Endothelial cell of umbilical vein (primary cell): ENCODE measurements at places on chromosomes 11 and 22.

DNA sequence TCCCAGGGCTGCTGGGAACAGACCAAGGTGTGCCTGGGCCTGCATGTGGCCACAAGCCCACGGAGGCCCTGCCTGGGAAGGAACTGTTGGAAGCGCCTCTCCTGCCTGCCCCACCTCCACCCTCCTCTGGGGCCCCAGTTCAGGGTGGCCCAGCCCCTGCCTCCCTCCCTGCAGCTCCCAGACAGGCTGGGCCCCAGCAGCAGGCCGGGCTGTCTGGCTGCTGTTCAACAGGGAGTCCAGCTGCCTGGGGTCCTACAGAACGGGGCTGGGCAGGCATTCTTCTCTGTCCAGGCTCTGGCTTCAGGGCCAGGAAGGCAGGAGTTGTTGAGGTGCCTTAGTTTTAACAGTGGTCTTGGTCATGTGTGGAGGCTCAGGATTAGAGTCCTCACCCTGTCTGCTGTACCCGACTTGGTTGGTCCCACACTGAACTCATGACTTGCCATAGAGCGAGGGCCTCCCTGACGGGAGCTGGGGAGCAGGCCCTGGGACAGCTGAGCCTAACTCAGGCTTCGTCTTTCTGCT is 11.8 kb downstream of the PRDM11 start:
- no peak for DNase-seq

GRCh38 chr22:50488006-50488677 is 1.5 kb downstream of the MIOX start:
- no peak for DNase-seq

DNA sequence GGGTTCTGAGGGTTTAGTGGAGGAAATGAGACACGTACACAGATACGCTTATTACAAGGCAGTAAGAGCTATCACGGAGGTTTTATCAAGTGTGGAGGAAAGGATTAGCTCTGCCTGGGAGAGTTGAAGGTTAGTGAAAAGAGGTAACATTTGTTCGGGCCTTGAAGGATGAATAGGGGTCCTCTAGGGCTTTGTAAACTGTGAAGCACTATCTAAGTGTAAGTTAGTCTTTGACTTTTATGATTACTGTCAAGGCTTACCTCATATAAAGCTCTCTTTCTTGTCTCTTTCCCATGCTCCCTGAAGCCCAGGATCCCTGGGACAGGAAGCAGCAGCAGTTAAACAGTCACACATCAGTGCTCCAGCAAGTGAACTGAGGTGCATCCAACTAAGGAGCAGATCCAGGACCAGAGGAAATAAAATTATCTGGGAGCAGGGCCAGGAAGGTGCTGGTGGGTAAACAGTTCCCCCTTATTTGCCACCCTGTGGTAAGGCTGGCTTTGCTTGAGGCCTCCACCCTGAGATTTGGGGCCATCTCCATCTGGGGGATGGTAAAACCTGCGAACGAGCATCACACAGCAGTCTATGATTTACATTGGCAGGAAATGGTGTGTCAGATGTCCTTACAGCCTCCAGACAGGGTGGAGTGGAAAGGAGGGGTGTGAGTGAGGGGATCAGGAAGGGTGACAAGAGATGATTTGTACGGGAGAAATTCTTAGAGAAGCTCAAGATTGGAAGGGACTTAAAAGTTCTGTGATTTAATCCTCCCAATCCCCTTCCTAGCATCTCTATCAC is 27.2 kb downstream of the GVQW3 start:
- peak; percentile 12 for DNase-seq

DNA sequence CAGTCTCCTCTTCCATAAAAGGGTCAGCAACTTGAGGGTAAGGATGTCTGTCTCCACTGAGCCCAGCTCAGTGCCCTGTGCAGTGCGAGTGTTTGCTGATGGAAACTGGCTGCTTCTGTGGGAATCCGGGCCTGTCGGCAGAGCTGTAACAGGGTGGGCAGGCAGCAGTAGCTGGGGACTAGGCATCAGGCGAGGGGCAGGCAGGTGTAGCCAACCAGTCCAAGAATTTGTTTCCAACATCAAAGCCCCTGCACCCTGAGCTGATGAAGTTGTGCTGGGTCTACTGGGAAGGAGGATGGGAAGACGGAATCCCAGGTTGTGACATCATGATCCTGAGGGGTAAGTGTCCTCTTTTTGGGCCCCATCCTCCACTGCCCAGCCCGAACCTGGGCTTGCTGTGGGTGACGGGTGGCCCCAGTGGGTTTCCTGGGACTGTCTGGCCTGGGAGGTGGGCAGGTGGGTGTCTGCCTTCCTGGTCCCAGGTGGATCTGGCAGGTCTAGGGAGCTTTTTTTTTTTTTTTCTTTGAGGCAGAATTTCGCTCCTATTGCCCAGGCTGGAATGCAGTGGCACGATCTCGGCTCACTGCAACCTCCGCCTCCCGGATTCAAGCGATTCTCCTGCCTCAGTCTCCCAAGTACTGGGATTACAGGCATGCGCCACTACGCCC is 11.0 kb downstream of the SLC29A2 start:
- DNase-seq: no peak

GRCh38 chr22:20115691-20116375 is at the start of gene RANBP1:
Gene RANBP1 (plus strand): TSS chr22:20116104. CDS start chr22:20116185, 81 bp downstream.
- DNase-seq: no peak

GRCh38 chr11:33773404-33773986 is 825 bp downstream of the FBXO3 start:
- DNase-seq: peak; percentile 40

GRCh38 chr11:113163291-113164030 is 150.9 kb upstream of the TTC12 start:
- no peak for DNase-seq

DNA sequence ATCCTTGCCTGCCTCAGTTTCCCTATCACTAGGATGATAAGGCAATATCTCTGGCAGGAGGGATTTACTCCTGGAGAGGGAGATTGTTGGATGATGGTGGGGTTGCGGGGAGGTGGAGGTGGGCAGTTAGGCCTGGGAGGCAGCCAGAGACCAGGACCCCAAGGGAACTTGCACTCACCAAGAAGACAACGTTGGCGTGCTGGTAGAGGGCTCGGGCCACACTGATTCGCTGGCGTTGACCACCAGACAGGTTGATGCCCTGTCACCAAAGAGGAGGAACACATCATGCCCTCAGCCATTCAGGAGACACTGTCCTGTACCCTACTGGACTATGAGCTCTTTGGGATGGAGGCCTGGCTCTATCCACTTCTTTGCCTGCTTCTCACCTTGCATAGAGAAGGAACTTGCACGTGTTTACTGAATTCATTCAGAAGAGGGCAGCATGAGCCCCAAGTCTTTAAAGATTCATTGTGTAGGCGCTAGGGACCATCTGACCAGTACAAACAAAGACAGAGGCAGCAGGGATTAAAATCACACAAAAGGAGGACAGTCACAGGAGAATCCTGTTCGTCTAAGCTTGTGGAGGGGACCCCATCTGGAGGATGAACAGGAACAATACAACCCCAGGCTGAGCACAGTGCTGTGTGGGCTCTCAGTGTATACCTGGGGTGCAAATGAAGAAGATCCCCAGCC is 24.2 kb upstream of the KCNJ11 start:
- no peak for DNase-seq

DNA sequence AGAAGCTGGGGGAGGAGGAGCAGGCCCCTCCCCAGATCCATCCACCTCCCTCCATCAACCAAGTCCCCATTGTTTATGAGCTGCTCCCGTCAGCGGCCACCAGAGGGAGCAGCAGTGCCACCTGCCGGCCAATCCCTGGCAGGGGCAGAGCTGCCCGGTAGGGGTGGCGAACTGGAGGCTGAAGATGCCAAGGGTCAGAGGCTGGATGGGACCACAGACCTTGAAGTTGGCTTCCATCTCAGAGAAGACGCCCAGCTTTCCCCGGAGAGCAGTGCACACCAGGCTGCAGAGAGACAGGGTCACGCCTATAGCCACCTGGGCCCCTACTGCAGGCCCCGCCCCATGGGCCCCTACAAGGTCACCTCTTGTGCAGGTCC is 3.6 kb downstream of the FIBP start:
- peak; percentile 78 for DNase-seq

GRCh38 chr11:117696540-117696939 is 100.5 kb downstream of the DSCAML1 start:
- DNase-seq: no peak

DNA sequence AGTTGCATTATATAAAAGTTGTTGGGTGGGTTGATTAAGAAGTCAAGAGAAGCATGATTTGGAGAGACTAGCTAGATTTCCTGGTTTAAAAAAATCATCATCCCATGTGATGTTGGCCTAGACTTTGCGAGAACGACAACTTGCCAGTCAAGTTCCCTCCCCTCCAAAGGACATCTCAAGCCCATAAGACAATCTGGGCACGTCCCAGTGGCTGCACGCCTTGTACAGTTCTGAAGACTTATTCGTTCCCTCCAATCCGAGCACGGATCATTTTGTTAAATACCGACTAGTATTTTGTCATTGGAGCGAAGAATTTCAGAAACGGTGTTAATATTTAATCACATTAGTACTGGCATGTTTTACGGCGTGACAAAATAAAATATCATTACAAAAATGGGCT is 8.0 kb downstream of the MN1 start:
- DNase-seq: no peak

DNA sequence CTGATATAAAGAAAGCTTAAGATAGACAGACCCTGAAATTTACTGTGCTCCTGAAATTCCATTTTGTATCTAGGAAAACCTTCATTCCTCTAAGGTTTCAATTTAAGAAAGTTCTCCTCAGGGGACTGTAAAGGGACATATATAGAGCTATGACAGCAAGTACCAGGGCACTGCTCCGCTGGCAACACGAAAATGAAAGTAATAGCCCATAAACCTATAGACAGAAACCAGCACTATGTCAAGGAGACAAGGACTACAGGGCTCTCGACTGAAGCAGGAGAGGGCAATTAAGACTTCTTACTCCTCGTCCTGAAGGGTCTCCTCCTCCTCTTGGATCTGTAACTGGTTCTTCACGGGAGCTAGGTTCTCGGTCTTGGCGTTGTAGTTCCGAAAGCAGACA is 6.9 kb downstream of the FEZ1 start:
- DNase-seq: no peak

GRCh38 chr22:40412441-40412840 is 42.0 kb downstream of the SGSM3 start:
- DNase-seq: no peak

DNA sequence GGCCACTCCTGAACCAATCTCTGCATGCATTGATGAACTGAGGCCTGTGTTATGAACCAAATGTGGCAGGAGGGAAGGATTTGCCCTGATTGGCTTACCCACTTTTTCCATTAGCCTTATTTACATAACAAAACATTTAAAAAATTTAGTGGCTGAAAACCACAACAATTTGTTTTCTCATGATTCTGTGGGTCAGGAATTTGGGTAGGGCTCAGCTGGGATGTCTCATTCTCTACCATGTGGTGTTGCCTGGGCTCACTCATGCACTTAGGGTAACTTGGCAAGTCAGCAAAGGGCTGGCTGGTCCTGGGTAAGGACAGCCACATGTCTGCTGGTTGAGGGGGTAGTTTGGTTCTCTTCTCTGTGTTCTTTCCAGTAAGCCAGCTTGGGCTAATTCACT is 35.1 kb upstream of the CYP2R1 start:
- no peak for DNase-seq

DNA sequence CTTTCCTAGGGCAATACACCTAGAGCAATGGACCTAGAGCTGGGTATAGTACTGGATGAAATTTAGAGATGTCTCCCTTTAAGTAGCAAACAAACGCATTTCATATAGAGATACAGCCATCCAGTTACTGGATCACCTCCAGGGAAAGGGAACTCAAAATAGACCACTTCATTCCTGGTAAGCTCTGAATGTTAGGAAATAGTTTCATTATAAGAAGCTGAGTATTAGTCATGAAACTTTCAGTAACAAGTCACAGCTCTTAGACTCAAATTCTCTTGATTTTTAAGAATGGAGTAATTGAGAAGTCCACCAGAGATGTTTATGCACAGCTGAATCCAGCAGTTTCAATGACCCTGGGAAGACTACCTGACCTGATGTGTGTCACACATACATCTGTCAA is 221.9 kb downstream of the FAM76B start:
- DNase-seq: no peak

- DNase-seq: no peak
These were observed 269.4 kb downstream of the CTTN start for GRCh38 chr11:70667767-70668166.

GRCh38 chr11:103958475-103959215 is 77.8 kb upstream of the DDI1 start:
- DNase-seq: no peak

DNA sequence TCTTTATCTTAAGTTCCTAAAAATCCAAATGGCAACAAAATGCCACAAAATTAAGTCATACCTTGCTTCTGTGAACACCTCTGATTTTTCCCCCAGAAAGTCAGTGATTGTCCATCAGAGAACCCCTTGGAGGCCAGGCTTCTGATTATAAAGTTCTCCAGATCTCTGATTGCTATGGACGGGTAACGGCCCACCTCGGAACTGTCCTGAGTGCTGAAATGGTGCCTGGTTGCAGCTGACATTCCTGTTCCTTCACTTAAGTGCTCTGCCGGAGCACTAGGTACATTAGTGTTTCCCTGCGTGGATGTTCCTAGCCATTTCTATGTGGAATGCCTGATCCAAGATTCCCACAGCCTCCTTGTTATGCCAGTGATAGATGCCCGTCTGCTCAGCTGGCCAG is 85.0 kb downstream of the CHST1 start:
- peak; percentile 44 for DNase-seq

DNA sequence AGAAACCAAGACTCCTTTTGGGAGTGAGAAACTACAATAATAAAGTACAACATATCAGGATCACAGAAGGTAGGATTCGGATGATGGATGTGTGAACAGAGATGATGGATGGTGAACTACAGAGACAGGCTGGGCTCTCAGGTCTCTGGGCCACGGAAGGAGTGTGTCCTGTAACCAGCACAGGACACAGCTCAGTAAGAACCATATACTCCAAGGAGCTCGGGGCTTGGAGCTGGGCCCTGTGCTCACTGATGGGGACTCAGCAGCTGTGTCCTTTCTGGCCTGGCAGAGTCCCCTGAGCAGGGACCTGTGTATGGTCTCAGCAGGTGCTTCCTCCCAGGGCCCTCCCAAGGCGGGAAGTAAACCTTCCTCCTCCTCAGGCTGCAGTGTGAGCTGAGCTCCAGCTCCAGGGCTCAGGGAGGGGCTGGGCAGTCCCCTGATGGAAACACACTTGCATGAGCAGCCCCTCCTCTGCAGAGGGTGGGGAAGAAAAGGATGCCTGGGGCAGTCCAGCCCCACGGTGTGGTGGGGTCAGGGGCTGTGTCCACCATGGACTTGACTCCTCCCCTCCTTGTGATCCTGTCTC is 39.8 kb upstream of the TOP3B start:
- no peak for DNase-seq

DNA sequence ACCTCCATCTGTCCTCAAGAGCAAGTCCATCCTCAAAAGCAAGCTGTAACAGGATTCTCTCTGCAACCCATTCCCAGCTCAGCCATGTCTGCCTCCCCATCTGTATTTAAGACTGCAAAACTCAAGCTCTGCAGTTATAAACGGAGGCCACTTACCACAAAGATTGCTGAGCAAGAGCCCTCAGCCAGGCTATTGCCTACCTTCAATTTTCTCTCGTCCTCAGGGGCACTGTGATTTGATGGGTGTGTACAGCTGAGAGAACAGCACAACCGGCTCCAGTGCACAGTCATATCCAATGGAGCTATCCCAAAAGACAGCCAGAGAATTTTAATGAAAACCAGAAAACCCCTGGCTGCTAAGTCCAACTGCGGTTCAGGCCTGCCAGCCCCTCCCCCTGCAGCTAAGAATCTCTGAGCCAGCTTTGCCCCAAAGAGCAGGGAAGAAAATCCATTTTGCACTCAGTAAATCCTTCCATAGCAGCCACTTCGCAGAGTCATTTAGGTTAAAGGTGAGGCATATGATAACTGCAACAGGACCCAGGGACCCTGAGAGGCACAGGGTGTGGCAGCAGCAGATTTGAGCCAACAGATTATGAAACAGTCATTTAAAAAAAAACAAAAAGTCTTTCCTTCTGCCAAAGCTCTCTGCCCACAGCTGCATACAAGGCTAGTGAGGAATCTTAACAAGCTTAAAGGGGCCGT is 37.6 kb downstream of the RAB30 start:
- peak; percentile 47 for DNase-seq
